ENCODE measurements at places on chromosomes 2 and 18.
A peak's percentile ranks its signal among the peaks of the same experiment; 100 is the strongest.

DNA sequence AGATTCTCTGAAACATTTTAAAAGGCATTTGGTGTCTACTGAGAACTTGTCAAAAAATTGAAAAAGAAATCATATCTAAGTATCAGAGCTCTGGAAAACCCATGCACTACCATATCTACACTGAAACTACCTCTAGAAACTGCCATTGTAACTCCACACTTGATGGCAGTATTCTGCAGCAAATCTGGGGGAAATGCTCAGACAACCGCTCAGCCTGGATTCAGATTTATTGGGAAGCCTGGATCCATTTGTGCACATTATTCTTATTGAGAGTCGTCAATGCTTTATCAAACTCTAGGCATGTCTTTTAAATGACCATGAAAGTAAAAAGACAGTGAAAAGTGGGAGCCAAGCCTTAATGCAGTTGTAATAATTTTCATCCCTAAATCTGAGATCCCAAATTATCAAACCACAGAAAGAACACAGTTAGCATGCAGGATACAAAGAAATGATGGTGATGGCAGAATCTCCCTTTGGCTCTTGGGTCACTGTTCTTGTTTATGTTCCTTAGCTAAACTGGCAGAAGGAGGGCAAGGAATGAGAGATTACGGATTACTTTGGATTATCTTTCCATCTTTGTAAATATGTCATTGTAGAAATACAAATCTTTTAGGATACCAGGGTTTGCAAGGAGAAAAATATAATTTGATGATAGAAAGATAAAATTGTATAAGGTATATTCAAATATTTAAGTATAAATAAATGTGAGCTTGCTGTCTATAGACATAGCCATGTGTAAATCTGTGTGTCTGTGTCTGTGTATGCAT, 512.1 kb upstream of the SYT4 start:
- ATAC-seq: no peak

- no peak for ATAC-seq
These were observed 2062.3 kb upstream of the CELF4 start for GRCh38 chr18:39627936-39628335.

DNA sequence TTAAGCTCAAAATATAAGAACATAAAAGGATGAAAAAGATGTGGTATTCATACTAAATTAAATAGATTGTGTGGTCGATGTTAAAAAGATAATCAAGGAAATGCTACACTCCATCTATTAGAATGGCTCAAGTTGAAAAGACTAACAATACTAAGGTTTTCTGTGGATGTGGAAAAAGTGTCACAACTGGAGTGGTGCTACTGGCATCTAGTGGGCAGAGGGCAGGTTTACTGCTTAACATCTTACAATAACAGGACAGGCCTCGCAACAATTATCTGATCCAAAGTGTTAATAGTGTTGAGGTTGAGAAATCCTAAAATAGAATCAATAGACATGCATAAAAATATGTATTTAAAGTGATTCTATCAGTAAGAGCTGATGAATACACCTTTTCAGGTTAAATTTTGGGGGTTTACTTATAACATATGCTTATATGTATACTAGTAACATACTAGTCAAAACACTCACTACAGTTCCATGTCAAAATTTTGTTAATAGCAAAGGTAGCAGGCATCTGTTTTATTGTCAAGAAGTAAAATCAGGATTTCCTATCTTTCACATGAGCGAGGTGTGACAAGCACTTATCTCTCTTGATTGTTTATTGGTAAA, 91.5 kb upstream of the TMEFF2 start:
- ATAC-seq: no peak

DNA sequence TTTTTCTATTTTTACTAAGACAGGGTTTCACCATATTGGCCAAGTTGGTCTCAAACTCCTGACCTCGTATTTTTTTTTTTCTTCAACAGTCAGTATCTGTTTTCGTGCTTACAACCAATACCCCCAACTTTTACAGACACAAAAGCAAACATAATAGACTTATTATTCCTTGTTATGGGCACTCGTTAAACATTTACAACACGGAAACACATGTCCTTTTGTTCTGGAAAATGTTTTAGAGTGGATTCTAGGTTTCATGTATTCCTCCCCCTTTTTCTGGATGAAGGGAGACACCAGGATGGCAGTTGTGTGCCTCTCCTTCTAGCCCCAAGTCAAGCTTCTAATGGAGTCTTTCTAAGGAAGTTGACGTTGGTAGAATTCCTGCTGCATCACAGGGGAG, 88.8 kb downstream of the CD226 start:
- ATAC-seq: no peak

GRCh38 chr18:10409041-10409440, 45.4 kb upstream of the APCDD1 start:
- no peak for ATAC-seq

- peak; percentile 90 for ATAC-seq
These were observed 54.5 kb downstream of the EPAS1 start for GRCh38 chr2:46351750-46352138.

DNA sequence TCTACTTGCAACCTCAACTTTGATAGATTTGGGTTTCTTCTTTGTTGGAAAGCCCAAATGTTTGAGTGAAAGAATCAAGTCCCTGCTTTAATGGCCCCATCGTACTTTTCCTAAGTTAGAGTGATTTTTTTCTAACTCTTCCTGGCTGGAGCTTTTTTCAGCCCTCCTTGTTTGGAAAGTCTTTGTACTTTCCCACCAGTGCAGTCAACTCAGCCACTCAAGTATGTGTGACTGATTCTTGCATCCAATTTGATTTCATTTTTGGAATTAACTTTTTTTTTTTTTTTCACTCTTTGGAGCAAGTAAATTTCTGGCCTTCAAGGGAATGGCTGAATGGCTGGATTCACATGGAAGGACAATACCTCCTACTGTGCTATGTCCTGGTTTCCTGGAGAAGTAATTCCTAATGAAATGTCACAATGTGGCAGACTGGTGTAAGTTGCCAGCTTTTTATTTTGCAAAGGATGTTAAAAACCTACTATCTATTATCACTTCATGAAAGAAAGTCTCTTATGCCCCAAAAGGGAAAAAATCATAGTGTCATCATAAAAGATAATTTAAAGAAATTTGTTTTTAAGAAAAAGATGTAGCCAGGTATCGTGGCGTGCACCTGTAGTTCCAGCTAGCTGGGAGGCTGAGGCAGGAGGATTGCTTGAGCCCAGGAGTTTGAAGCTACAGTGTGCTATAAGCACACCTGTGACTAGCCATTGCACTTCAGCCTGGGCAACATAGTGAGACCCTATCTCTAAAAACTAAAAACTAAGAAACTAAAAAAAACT, 76.0 kb upstream of the ZFP36L2 start:
- no peak for ATAC-seq

- no peak for ATAC-seq
These were observed 135.7 kb upstream of the NFATC1 start for GRCh38 chr18:79260023-79260422.

DNA sequence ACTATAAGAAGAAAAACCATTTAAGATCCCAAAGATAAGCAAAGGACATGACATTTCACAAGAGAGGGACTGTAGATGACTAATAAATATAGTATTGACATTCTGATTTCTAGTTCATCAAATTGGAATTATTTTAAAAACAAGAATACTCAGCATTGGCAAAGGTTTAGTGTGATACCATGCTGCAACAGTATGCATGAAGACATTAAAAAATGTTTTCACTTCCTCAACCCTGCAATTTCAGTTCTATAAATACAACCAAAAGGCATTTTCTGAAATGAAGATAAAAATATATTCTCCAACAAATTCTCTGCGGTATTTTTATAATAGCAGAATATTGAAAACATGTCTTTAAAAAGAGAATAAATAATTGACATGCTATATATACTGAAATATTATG, 2.1 kb downstream of the C2orf81 start:
- ATAC-seq: no peak

- no peak for ATAC-seq
These were observed 7.6 kb upstream of the PRSS56 start for GRCh38 chr2:232512602-232513001.

GRCh38 chr2:239946864-239947728, 78.0 kb downstream of the NDUFA10 start:
- no peak for ATAC-seq

GRCh38 chr2:157185476-157186227, 71.9 kb upstream of the GALNT5 start:
- ATAC-seq: no peak

GRCh38 chr2:3633982-3634595, 23.9 kb upstream of the ALLC start:
- ATAC-seq: no peak

DNA sequence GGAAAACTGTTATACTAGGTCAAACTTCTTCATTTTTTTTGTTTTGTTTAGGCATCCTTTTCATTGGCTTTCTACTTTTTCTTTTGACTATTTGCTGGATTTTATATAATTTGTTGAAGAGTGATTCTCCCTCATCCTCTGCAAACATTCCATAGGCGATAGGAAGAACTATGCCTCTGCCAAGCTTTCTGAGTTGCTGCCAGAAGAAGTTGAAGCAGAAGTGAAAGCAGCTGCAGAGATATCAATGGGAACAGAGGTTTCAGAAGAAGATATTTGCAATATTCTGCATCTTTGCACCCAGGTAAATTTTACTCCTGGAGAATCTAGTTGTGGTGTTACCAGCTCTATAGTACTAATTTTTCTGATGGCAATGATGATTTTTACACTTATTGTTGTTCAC, 25.4 kb downstream of the NOP58 start:
- ATAC-seq: no peak

DNA sequence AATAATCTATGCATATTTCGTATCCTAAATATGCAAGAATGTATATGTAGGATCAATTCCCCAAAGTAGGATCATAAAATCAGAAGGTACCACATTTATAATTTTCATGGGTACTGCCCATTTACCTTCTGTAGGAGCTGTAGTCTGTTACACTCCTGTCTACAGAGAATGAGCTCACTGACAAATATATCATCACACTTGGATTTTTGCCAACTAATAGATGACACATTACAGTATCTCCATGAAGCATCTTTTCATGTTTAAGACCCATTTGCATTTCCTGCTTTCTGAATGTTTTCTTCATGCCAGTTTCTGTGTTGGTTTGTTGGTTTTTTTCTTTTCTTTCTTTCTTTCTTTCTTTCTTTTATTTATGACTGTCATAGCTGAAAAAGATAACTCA, 70.9 kb upstream of the EML6 start:
- peak; percentile 88 for ATAC-seq

GRCh38 chr2:59693231-59693959, 860.1 kb downstream of the BCL11A start:
- no peak for ATAC-seq

- ATAC-seq: no peak
These were observed 5.1 kb downstream of the COMMD1 start for GRCh38 chr2:61910603-61911002.

DNA sequence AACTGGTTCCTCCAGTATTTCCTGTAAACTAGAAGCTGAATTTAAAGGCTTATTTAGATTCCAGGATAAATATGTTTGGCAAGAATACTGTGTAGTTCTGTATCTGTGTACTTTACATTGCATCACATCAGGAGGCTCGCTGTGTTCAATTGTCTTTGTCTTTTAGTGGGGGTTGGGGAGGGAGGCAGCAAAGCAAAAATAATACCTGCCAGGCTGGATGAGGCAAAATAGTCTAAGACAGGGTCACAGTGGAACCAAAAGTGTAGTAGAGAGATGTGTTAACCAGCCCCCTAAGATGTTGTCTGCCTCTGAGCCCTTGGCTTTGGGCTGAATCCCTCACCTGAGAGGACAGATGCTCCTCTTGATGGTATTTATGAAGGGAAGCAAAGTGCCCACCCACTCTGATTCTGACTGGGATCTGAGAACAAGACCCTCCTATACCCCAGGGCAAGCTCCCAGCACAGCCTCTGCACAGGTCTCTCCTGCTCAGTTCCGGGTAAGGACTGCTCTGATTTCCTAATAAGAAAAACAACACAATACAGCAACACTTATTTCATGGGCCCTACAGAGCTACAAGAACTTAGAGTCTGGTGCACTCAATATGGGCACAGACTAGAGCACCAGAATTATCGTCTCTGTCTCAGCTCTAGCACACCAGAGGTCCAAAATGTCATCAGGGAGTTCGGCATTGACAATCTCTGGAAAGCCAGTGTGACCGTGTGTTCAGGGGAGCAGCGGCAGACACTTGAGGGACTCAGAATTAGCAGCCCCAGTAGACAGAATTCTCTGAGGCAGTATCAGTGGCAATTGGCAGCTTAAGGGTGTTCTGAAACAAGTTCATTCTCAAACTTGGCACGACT, 7.2 kb upstream of the AFTPH start:
- ATAC-seq: no peak

DNA sequence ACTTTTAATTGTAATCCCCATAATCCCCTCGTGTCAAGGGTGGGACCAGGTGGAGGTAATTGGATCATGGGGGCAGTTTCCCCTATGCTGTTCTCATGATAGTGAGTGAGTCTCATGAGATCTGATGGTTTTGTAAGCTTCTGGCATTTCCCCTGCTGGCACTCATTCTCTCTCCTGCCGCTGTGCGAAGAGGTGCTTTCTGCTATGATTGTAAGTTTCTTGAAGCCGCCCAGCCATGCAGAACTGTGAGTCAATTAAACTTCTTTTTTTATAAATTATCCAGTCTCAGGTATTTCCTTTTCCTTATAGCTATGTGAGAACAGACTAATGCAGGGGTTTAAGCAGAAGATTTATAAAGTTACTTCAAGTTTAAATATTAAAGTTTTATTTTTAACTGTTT, 655.2 kb downstream of the EPHA4 start:
- ATAC-seq: no peak

- ATAC-seq: no peak
These were observed 300.1 kb downstream of the MYCN start for GRCh38 chr2:16240402-16240801.

DNA sequence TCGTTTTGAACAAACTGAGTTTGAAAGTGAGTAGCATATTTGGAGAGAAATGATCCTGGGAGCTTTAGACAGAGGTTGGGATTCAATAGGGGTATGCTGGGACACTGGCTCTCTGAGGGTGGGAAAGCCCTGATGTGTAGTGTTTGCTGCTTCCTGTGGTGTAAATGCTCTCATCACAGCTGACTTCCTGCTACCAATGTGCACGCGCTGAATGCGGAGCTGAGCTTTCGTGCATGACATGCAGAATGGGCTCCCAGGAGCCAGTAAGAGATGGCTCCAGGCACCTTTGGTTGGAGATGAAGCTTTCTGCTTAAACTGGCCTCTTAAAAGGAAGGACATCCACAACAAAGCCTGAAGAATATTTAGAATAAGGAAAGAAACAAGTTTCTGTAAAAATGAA, 224.1 kb upstream of the CCDC150 start:
- ATAC-seq: no peak

GRCh38 chr2:98453531-98453930, 8.9 kb downstream of the INPP4A start:
- ATAC-seq: no peak

Measured in activated CD4-positive, CD25-positive, alpha-beta regulatory T cell treated with anti-CD3 and anti-CD28 coated beads, Interleukin-2, amount 50 U/mL, for 24 hours (primary cell).